A549 (cell line): ENCODE measurements at places on chromosomes 6 and 20.
A peak's percentile ranks its signal among the peaks of the same experiment; 100 is the strongest.

- no peak for DNase-seq
Observed at GRCh38 chr6:122853259-122853995, 64.4 kb downstream of the SMPDL3A start.

DNA sequence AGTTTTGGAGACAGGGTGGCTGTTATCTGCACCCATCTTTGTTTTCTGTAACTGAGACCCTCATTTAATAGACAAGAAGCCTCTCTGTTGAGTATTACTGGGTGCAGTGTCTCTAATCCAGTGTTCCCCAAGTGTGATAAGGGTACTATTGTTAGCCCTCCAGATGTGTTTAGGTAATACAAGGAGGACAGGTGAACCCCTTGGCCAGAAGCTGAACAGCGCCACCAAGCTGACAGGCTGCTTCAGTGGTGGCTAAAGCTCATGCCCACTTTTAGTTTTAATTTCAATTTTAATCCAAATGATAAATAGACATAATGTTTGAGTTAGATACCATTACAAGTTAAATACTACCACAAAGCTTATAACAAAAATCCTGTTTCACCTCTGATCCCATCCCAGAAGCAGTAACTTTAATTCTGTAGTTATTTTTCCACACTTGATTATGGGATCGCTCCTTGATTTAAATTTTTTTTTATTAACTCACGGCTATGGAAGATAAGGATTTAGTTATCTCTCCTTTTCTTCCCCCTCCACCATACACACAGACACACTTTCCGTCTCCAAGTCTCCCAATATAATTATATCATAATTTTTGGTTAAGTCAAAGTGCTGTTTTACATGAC is 8.4 kb upstream of the STK35 start:
- DNase-seq, result peak; percentile 60

GRCh38 chr6:71721642-71722041 is 164.7 kb upstream of the RIMS1 start:
- DNase-seq, result no peak

GRCh38 chr6:20717743-20718142 is 183.5 kb downstream of the CDKAL1 start:
- DNase-seq, result no peak

DNA sequence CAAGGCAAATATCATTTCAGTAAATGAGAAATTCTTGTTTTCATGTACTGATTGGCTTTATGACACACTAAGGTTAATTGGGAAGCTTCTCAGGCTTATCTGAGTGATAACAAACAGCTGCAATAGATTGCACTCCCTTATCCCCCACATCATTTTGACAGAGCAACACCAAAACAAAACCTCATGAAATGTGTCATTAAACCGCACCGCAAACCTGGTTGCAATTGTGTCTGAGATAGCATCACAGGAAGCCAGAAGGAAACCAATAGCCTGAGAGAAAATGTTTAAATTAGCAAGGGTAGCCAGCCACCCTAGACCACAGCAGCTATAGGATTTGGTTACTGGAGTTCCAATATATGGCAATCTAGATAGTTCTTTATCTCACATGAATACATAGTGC is 31.6 kb upstream of the LAMA4 start:
- no peak for DNase-seq

GRCh38 chr20:24959591-24960301 is 10.7 kb downstream of the CST7 start:
- no peak for DNase-seq

DNA sequence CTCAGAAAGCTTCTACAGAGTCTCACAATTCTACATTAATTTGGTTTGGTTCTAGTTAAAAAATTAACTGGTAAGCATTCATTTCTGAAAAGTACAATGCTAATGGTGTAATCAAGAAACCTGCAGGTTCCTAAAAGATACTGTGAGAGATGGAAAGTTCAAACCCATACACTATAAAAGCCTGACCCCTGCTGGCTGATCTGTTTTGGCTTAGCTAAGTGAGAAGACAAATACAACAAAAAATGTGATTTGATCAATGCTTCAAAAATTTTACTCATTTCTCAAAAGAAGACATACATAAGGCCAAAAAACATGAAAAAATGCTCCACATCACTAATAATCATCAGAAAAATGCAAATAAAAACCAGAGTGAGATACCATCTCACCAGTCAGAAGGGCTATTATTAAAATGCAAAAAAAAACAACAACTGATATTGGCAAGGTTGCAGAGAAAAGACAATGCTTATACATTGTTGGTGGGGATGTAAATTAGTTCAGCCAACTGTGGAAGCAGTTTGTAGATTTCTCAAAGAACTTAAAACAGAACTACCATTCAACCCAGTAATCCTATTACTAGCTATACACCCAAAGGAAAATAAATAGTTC is 102.8 kb downstream of the MOXD1 start:
- peak; percentile 11 for DNase-seq

GRCh38 chr6:17015144-17015543 is 86.7 kb upstream of the STMND1 start:
- no peak for DNase-seq

DNA sequence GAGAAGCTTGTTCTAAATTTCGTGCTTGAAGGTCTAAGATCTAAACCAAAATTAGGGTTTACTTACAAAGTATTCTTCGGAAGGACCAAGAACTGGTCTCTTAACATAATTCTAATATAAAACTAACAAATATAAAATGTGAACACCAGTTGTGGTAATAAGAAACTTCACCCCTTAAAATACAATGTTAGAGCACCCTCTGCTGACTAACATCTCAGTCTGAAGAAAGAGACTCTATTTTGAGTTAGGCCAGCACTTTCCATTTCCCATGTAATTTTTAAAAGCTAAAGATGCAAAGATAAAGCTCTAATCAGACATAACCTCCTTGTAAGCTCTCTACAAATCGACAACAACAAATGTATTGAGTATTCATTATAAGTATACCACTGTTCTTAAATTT is 24.6 kb downstream of the ATG5 start:
- peak; percentile 50 for DNase-seq

- no peak for DNase-seq
Observed at GRCh38 chr6:43982084-43982625, 145.1 kb downstream of the MRPL14 start.

DNA sequence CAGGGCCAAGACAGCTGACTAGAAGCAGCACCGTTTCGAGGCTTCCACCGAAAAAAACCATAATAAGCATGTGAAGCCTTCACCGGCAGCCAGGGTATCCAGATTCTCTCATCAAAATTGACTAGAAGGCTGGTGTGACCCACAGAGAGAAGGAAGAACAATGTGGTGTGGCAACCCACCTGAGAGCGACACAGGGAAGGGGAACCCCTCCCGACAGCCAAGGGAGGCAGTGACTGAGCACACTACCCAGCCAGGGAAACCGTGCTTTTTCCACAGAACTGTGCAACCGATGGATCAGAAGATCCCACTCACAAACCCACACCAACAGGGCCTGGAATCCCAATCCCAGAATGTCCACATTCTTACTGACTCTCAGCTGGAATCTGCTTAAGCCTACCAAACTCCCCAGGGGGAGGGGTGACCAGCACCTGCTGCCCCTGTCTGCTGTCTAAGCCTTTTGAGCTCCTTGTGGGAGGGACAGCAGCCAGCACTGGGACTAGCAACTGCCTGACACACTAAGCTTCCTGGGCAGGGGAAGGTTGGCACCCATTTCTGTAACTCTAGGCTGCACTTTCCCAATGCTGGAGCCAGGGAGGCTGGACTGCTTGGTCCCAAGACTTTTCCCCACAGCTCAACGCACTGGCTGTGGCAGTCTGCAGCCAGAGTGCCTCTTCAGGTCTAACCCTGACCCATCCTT is 231.9 kb upstream of the FAM83B start:
- DNase-seq, result no peak

- DNase-seq, result peak; percentile 51
Observed at GRCh38 chr20:4090756-4091489, 75.6 kb upstream of the RNF24 start.

- DNase-seq, result no peak
Observed at GRCh38 chr20:61129311-61129710, 122.8 kb upstream of the CDH4 start.

DNA sequence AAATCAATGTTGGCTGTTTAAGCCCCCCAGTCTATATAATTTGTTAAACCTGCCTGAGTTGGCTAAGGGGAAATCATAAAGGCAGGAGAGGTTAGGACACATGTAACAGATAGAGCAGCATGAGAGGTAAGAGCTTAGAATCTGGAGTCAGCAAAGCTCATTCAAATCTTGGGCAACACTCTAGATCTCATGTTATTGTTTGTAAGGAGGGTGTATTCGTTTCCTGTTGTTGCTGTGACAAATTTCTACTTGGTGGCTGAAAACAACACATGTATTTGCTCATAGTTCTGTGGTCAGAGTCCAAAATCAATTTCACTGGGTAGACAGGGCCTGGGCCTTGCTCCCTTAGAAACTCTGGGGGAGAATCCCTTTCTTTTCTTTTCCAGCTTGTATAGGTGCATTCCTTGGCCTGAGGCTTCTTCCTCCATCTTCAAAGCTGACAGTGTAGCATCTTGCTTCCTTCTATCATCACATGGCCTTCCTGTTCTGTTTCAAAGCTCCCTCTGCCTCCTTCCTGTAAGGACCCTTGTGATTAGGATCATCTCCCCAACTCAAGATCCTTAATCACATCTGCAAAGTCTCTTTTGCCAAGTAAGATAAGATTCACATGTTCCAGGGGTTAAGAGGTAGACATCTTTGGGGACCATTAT is 4.4 kb downstream of the LY86 start:
- DNase-seq, result no peak

GRCh38 chr20:47724396-47724795 is 60.9 kb downstream of the SULF2 start:
- no peak for DNase-seq

- DNase-seq, result no peak
Observed at GRCh38 chr20:22682381-22682780, 98.0 kb upstream of the FOXA2 start.

GRCh38 chr6:156934069-156934460 is 156.9 kb downstream of the ARID1B start:
- DNase-seq, result no peak

GRCh38 chr6:689223-689622 is 3.7 kb downstream of the EXOC2 start:
- no peak for DNase-seq

- no peak for DNase-seq
Observed at GRCh38 chr6:145110109-145110508, 625.2 kb downstream of the EPM2A start.
